ENCODE measurements at places on chromosomes 13 and 19. TPM values are rescaled to one million over a fixed set of nuclear protein-coding genes. Genes with fewer than 3 reads are reported as not detected.
A peak's percentile ranks its signal among the peaks of the same experiment; 100 is the strongest.

Gene ZNF560
- polyA plus RNA-seq, result 0.04 TPM

Gene WTIP
- 0.11 TPM for polyA plus RNA-seq

Gene HSH2D
- 0.37 TPM for polyA plus RNA-seq

Gene PSG11
- polyA plus RNA-seq, result not detected

Gene OVOL3
- not detected for polyA plus RNA-seq

GRCh38 chr19:15112385-15112784 lies 5.2 kb downstream of the SYDE1 start:
- peak; percentile 56 for DNase-seq
- peaks cover 6% of the 10 kb centered on the region for H3K36me3 ChIP-seq
- H3K27me3 ChIP-seq, result peaks cover 27% of the 10 kb centered on the region
- H3K4me1 ChIP-seq, result peaks cover 20% of the 10 kb centered on the region
- H3K27ac ChIP-seq, result no peak overlapping the region

DNA sequence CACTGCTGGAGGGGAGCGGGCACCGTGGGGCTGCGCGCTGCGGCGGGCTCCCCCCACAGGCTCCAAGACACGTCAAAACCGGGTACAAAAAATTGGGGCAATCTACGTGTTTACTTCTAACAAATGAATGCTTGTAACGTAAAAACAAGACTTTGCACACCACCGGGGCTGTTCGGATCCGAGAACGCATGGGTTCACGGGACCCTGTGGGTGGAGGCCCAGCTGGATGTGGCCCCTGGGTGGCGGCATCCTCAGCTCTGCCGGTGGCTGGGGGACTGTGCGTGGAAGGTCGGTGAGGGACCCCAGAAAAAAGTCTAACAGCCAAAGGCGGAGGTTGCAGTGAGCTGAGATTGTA lies 10.3 kb upstream of the SLC7A10 start:
- no peaks in the 10 kb centered on the region for H3K36me3 ChIP-seq
- no peak overlapping the region for H3K4me3 ChIP-seq
- peaks cover 39% of the 10 kb centered on the region for H3K27me3 ChIP-seq
- no peak for DNase-seq

- H3K27ac ChIP-seq, result no peak overlapping the region
- no peak overlapping the region for H3K4me3 ChIP-seq
- H3K4me1 ChIP-seq, result peaks cover 18% of the 10 kb centered on the region
- no peak for DNase-seq
- no peaks in the 10 kb centered on the region for H3K27me3 ChIP-seq
These were observed 1.0 kb upstream of the MYH14 start for GRCh38 chr19:50202386-50202785.

DNA sequence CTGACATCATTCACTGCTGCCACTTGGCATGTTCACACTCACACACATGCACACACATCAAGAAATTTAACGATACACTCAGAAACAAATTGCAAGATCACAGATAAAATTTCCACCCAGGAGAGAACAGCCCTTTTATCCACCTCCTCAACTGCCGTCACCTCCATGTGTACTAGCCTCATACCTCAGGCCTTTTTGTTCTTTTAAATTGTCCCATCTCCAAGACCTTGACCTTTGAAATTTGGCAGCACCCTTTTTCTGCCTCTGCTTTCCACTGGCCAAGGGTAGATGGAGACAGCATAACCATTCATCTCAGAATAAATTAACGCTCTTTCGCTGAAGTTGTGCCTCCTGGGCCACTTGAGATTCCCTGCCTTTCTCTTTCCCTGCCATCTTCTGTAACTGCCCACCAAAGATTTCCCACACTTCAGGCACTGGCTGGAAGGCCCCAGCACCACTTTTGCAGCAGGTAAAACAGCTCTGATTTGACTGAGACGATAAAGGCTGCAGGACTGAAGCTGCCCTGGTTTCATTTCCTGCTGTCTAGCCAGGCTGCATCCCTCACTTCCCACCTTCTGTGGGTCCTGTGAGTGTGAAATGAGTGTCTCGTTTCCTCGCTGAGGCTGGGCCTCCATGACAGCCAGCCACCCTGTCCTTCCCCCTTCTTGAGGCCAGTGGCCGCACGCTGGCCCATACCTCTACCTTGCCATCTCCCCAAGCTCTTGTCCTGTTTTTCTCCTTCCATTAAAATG lies 39.3 kb downstream of the MBNL2 start:
- DNase-seq, result no peak
- H3K4me1 ChIP-seq, result peaks cover 30% of the 10 kb centered on the region
- no peak overlapping the region for H3K4me3 ChIP-seq
- H3K27ac ChIP-seq, result peak overlapping the region; percentile 100

DNA sequence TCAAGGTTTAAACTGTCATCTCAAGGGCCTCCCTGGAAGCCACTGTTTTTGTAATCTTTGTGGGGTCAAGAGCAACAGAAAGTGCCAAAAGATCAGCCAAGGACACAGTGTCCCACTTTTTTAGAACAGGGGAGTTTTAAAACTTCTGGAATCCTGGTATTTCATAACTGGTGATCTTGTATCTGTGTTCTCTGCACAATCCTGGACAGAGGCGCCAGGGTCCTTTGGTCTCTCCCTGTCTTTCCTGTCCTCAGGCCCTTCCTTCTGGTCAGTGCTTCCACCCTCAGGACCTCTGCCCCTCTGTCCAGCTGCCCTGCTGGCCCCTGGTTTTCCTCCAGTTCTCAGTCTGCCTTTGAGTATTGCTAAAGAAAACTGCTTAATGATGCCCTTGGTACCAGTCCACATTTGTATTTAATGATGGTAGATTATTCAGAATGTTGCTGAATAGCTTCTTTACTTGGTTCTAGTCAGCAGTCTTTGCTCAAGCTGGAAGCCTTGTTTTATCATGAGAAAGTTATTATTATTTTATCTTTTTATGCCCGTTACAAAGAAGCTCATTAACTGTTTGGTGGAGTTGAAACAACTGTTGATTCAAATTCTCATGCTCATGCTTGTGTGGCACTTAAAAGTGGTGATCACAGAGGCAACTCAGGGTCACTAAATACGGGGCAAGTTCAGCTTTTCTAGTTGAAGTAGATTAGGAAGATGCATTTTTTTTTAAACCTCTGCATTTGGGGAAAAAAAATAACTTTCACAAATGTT lies 47.5 kb downstream of the WASF3 start:
- no peak overlapping the region for H3K4me3 ChIP-seq
- no peak overlapping the region for H3K27ac ChIP-seq
- no peaks in the 10 kb centered on the region for H3K4me1 ChIP-seq
- H3K27me3 ChIP-seq, result no peaks in the 10 kb centered on the region

GRCh38 chr13:85841427-85841826 lies 42.2 kb upstream of the SLITRK6 start:
- no peak overlapping the region for H3K4me3 ChIP-seq
- H3K27me3 ChIP-seq, result no peaks in the 10 kb centered on the region
- no peak overlapping the region for H3K27ac ChIP-seq
- no peaks in the 10 kb centered on the region for H3K36me3 ChIP-seq
- H3K4me1 ChIP-seq, result no peaks in the 10 kb centered on the region
- DNase-seq, result no peak

DNA sequence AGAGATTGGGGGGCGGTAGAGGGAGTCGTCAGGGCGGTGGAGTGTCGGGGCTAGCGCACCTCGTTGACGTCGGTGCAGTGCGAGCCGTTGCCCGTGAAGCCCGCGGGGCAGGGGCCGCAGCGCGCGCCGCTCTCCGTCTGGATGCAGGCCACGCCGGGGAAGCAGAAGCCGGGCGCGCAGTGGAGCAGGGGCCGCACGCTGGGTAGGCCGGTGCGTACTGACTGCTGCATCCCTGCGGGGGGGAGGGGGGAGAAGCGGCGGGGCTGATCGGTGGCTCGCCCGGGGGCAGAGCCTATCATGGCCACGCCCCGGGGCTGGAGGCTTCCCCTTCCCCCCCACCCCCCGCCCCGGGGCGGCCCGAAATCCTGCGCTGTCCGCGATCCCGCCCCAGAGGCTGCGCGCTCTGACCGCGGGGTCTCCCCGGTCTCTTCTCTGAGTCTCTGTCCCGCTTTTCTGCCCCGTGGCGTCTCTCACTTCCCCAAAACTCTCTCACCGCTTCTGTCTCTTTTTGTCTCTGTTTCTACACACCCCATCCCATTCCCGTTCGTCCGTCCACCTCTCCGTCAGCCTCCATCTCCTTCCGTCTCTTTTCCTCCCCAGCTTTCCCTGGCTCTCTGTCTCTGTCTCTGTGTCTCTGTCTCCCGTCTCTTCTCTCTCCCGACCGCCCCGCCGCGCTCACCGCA lies 1.1 kb downstream of the COMP start:
- H3K4me3 ChIP-seq, result no peak overlapping the region
- DNase-seq, result peak; percentile 78
- H3K27me3 ChIP-seq, result peaks cover 46% of the 10 kb centered on the region
- H3K36me3 ChIP-seq, result no peaks in the 10 kb centered on the region
- H3K27ac ChIP-seq, result no peak overlapping the region

- H3K27me3 ChIP-seq, result no peaks in the 10 kb centered on the region
- H3K27ac ChIP-seq, result no peak overlapping the region
- no peak overlapping the region for H3K4me3 ChIP-seq
- no peaks in the 10 kb centered on the region for H3K36me3 ChIP-seq
- no peak for DNase-seq
These were observed 143.9 kb upstream of the TSC22D1 start for GRCh38 chr13:44719857-44720671.

Data from K562 (cell line).